ENCODE measurements at places on chromosomes 12 and 14. TPM values are rescaled to one million over a fixed set of nuclear protein-coding genes. Genes with fewer than 3 reads are reported as not detected.

- DNase-seq, result no peak
These were observed 160.3 kb upstream of the PELI2 start for GRCh38 chr14:55957950-55958349.

CORO1C gene
- total RNA-seq, result 124 TPM

GYS2 gene
- total RNA-seq, result not detected

DNA sequence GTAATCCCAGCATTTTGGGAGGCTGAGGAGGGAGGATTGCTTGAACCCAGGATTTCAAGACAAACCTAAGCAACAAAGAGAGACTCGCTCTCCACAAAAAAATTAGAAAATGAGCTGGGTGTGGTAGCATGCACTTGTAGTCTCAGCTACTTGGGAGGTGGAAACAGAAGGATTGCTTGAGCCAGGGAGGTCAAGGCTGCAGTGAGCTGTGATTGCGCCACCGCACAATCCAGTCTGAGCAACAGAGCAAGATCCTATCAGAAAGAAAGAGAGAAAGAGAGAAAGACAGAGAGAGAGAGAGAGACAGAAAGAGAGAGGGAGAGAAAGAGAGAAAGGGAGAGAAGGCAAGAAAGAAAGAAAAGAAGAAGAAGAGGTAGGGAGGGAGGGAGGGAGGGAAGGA, 37.0 kb downstream of the TDG start:
- no peak for DNase-seq

ADAM21 gene
- total RNA-seq, result not detected

OTUB2 gene
- 20.2 TPM for total RNA-seq

DIO2 gene
- 14.8 TPM for total RNA-seq

All from lower leg skin (tissue), 4 donors.